ENCODE measurements at places on chromosomes 7 and 10. TPM values are rescaled to one million over a fixed set of nuclear protein-coding genes. Genes with fewer than 3 reads are reported as not detected.

DNA sequence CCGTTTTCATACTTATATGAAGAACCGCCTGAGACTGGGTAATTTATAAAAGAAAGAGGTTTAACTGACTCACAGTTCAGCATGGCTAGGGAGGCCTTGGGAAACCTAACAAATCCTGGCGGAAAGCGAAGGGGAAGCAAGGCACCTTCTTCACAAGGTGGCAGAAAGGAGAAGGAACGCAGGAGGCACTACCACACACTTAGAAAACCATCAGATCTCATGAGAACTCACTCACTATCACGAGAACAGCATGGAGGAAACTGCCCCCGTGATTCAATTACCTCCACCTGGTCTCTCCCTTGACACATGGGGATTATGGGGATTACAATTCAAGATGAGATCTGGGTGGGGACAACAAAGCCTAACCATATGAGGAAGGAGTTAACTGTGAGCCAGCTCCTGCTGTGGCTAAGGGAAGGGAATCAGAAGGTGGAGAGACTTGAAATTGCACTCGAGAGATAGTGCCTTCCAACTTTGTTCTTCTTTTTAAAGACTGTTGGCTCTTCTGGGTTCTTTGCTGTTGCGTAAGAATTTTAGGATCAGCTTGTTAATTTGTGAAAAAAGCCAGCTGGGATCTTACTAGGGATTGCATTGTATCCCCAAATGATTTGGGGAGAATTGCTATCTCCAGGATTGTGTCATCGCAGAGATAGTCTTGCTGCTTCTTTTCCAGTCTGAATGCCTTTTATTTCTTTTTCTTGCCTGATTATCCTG, 21.0 kb downstream of the OPTN start:
- no peak for DNase-seq

- peak; percentile 65 for DNase-seq
Measured at GRCh38 chr7:100483090-100483721, 521 bp upstream of the NYAP1 start.

DNA sequence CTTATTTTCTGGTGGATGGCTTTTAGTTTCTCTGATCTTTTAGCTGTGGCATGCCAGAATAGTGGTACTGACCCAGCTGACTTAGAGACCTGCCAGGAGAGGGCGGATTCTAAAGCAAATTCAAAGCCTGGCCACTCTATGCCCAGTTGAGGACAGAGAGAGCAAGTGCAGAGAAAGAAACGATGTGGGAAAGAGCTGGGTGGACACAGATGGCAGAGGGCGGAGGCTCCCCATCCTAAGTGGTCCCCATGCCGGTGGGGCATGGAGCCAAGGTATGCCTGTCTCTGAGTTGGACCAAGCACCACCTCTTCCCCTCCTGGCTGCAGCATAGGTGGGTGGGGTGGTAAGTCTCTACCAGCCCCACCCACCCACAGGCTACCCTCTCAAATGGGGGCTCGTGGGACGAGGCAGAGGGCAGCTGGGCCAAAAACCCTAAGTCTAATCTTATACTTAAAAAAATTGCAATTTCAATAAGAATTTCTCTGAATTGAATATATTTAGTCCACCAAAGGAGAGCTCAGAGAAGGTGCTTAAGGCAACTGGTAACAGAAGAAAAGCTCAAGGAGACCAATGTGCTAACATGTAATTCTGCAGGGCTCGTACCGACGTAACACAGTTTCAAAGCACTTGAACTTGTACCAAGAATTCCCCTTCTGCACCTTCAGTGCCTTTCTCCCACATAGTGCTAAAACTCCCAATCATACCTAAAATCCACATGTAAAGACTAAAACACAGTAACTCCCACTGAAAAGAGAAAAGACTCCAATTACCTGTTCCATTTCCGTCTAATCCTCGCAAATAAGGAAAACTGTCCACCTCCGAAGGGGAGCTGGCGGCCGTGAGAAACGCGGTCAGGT, 85.7 kb upstream of the NMT2 start:
- DNase-seq: no peak

LIPK gene
- polyA plus RNA-seq: not detected

NCF1 gene
- 1,218 TPM for polyA plus RNA-seq

DNA sequence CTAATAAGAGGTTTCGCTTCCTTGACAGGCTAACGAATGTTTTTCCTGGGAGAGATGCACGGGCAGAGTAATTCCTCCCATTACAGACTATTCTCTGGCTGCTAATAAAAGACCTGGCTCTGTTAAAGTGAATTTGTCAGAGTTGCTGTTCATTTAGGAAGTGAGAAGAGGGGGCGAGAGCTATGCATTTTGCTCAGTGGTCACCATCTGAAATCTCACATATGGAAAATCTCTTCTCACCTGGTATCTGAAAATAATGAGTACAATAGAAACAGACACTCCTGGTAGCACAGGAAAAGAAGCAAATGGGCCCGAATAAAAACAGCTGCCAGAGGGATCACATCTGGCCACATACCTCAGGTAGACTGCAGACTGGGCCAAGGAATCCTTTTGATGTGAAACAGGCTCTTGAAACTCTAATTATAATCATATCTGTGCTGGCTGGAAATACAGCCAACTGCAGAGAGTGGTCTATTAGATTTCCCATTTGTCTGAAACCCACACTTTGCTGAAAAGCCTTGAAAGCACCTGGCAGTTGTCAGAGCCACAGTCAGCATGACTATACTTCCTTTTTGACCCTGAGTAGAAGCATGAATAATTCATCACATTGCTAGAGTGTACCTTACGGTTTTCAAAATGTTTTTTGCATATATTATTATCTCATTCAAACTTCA, 33.6 kb downstream of the AOAH start:
- no peak for DNase-seq

- DNase-seq: no peak
Measured at GRCh38 chr10:88702848-88703597, 3.0 kb upstream of the LIPK start.

GRCh38 chr7:610531-611280, 91.1 kb upstream of the PDGFA start:
- peak; percentile 21 for DNase-seq

CALML5 gene
- polyA plus RNA-seq: not detected

GRCh38 chr10:46263831-46264268, 22.9 kb upstream of the ANTXRL start:
- DNase-seq: no peak

FAM25C gene
- not detected for polyA plus RNA-seq

DNA sequence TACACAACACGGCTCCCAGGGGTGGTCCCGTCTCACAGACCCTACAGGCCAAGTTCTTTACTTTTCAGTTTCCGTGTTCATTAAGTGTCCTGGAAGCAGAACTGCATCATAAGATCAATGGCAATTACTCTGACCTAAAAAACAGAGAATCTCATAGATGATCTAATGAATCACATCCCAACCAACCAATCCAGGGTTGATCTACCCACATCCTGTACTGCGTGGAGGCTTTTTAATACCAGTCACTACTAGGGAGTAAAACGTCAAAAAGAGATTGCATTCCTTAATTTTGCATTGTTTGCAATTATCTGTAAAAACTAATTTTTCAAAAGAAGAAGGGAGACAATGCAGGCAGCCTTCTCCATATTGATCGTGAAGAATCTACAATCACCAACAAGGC, 72.6 kb downstream of the PARD3 start:
- no peak for DNase-seq

CAMK2B gene
- not detected for polyA plus RNA-seq

PRKAR2B gene
- 2.5 TPM for polyA plus RNA-seq

CHST12 gene
- 5.8 TPM for polyA plus RNA-seq

DNA sequence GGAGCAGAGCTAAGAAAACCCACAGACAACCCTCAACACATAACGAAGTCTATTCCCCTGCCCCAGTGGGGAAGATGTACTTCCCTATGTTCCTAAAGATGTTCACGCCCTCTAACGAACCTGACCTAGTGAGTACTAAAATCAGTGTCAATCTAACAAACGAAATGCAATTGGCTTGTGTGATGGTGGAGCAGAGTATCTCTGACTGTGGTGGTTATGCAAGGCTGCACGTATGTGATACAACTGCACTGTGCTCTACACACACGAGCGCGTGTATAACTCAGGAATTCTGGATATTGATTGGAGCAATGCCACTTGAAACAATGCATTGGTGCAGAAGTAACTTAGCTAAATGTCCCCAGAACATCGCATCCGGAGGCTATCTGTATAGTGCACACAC, 1.3 kb downstream of the ANKRD16 start:
- DNase-seq: peak; percentile 24

DNA sequence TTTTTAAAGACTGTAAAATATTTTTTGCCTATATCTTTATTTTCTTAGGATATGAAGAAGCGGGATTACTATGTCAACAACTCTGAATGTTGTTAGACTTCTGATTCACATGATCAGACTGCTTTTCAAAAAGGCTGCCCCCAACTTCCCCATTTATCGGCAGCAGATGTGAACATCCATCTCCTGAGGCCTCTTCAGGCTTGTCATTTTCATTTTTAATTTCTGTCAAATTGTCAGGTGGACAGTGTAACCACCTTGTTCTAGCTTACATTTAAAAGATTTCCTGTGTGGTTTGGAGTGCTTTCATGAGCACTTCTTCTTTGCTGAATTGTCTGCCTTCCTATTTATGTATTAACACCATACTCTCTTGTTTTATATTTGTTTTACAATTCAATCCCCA, 78.8 kb upstream of the GSDME start:
- DNase-seq: peak; percentile 60

- DNase-seq: no peak
Measured at GRCh38 chr7:158777793-158778192, 51.5 kb downstream of the ESYT2 start.

GRCh38 chr10:100346351-100346764, 675 bp upstream of the SCD start:
- DNase-seq: peak; percentile 9

- DNase-seq: no peak
Measured at GRCh38 chr10:34046506-34047034, 712.1 kb upstream of the NRP1 start.

OR6V1 gene
- polyA plus RNA-seq: not detected

CPED1 gene
- 30.0 TPM for polyA plus RNA-seq

FAM241B gene
- polyA plus RNA-seq: not detected

GRCh38 chr7:10101351-10101750, 872.3 kb upstream of the PHF14 start:
- no peak for DNase-seq

TRIM73 gene
- polyA plus RNA-seq: not detected

DNA sequence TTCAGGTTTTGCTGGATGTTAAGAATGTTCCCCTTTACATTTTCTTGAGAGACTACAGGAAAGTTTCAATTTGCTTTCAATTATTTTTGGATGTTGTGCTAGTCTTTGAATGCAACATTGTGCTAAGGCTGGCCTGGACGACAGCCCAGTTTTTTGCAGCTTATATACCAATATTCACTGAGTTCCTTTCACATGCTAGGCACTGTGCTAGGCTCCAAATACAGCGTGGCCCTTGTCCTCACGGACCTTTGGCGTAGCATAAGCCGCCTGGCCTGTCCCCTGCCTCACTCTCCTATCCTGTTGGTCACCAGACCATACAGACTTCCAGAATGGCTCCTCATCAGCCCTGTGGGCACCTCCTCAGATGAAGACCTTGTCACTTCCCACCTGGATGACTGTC, 19.5 kb upstream of the HSPA12A start:
- DNase-seq: no peak

OPN1SW gene
- polyA plus RNA-seq: not detected

- no peak for DNase-seq
Measured at GRCh38 chr10:44068716-44069482, 316.0 kb downstream of the CXCL12 start.

DNA sequence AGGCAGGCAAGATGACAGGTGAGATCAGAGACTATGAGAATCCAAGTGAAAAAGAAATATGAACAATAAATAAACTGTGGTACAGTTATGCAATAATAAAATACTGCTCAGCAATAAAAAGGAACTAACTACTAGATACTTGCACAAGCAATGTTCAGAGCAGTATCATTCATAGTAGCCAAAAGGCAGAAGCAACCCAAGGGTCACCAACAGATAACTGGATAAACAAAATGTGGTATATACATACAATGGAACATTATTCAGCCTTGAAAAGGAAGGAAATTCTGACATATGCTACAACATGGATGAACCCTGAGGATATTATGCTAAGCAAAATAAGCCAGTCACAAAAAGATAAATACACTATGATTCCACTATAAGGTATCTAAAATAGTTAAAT, 76.9 kb upstream of the KCNIP2 start:
- peak; percentile 57 for DNase-seq

GAD2 gene
- polyA plus RNA-seq: not detected

TSPAN12 gene
- not detected for polyA plus RNA-seq

- no peak for DNase-seq
Measured at GRCh38 chr7:55086413-55087201, 67.8 kb downstream of the EGFR start.

MINDY4 gene
- polyA plus RNA-seq: not detected

DNA sequence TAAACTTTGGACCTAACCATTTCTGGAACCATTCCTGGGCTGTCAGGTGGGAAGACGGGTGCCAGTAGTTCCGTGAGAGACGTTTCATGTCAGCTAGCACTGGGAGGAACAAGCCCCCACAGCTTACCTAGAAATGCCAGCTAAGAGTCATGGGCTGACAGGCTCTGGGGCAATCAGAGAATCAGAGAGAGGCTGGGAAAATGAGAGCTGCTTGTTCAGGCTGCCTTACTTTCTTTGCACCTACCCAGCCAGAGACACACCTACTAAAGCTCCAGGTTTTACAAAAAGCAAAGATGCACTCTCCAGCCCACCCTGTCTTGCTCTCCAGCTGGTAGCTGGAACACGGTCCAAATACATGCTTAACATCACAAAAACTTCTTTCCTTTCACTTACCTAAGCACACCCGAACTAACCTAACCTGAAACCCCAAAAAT, 688 bp downstream of the PTN start:
- no peak for DNase-seq

DNA sequence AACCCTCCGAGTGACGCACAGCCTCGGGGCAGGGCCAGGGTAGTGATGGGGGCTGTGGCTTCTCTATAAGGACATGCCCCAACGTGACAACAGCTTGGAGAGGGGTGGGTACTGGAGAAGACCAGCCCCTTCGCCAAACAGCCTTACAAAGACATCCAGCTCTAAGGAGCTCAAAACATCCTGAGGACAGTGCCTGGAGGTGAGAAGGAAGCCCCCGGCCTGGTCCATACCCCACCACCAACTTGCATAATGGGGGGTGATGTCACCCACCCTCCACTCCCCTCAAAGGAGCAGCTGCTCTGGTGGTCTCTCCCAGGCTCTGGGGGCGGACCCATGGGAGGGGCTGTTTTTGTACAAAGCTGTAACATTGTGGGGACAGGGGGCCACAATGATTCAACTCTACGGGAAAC, 15.1 kb downstream of the PRSS2 start:
- no peak for DNase-seq

DNA sequence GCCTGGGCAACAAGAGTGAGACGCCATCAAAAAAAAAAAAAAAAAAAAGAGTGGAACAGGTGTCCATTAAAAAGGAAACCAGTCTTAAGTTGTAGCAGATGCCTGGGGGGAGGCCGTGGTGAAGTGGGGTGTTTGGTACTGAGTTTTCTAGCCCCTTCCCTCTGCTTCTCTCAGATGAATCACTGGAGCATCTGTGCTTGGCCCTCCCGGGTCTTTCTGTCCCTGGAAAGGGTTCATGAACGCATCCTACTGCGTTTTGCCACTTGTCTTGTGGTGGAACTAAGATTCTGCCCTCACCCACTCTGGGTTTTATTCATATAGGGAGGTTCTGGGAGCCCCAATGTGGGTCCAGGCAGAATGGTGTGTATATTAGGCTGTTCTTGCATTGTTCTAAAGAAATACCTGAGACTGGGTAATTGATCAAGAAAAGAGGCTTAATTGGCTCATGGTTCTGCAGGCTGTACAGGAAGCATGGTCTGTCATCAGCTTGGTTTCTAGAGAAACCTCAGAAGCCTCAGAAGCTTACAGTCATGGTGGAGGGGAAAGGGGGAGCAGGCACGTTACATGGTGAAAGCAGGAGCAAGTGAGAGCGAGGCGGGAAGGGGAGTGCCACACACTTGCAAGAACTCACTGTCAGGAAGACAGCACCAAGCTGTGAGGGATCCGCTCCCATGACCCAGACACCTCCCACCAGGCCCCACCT, 63.5 kb downstream of the CAMK1D start:
- DNase-seq: no peak

All from CD14-positive monocyte (primary cell).